Mesenteric fat pad (tissue), 1 donor: ENCODE measurements at places on chromosomes 7 and 10. TPM values are rescaled to one million over a fixed set of nuclear protein-coding genes. Genes with fewer than 3 reads are reported as not detected.

- DNase-seq: no peak
Observed at GRCh38 chr7:145520284-145520683, 596.3 kb upstream of the CNTNAP2 start.

DNA sequence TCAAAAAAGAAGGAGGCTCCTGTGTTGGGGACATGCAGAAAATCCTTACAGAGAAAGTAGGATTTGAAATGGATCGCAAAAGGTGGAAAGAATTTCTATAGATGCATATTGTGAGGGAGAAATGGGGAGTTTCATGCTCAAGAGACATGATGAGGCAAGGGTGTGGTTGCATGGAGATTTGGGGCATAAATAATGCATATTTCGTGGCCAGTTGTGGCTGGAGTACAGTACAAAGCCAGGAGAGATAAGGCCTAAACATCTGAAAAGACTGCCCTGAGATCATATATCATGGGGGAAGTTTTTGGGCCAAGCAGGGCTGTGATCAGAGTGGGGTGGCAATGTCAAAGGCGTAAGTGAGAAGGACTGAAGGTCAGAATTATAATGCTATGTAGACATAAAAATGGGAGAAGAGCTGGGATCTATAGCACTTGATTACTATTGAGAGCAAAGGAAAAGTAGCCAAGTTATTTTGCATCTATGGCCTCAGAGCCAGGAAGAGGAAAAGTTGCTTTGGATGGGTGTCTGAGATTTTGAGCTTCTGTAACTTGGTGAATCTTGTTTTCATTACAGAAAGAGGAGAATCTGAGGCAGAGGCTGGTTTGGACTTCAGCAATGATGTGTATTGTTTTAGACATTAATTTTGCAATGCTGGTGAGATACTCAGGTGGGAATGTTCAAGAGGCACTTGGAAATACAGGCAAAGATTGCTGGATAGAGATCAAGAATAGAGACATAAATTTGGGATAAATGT is 166.6 kb downstream of the INHBA start:
- DNase-seq: no peak

DNA sequence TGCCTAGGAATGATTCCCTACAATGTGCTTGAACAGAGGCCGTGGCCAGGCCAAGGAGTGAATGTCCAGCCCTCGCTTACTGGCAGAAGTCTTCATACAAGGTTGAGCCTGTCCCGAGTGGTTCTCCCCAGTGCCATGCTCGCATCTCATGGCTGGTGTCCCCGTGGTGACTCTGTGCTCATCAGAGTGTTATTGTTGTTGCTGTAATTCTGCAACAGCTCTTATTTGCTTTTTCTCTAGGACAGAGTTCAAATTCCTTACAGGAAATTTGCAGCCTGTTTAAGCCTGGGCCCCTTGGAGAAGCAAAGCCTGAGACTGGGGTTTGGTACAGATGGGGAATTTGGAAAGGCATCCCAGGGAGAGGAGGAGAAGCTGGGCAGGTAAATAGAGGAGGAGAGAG is 157.7 kb upstream of the PRR15 start:
- DNase-seq: no peak

GRCh38 chr7:16422917-16423316 is 1.6 kb upstream of the CRPPA start:
- no peak for DNase-seq

- no peak for DNase-seq
Observed at GRCh38 chr7:46291050-46291438, 370.0 kb upstream of the IGFBP3 start.

DNA sequence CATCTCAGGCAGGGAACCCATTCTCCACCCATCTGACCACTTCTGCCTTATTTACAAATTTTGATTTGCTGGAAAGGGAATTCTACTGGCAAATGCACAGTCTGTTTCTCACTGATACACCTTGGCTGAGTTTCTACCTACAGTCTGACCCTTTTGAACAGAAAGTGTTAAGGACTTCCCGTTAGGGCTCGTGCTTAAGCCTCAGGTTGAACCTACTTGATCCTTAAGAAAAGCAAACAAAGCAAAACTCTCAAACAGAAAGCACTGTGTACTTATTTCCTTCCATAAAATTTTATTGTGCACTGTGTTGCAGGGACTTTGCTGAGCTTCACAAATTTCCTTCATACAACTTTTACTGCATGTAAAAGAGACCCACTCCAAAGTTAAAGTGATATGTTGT is 367.8 kb downstream of the NRG3 start:
- no peak for DNase-seq

- no peak for DNase-seq
Observed at GRCh38 chr7:35019801-35020200, 17.5 kb downstream of the DPY19L1 start.

DNA sequence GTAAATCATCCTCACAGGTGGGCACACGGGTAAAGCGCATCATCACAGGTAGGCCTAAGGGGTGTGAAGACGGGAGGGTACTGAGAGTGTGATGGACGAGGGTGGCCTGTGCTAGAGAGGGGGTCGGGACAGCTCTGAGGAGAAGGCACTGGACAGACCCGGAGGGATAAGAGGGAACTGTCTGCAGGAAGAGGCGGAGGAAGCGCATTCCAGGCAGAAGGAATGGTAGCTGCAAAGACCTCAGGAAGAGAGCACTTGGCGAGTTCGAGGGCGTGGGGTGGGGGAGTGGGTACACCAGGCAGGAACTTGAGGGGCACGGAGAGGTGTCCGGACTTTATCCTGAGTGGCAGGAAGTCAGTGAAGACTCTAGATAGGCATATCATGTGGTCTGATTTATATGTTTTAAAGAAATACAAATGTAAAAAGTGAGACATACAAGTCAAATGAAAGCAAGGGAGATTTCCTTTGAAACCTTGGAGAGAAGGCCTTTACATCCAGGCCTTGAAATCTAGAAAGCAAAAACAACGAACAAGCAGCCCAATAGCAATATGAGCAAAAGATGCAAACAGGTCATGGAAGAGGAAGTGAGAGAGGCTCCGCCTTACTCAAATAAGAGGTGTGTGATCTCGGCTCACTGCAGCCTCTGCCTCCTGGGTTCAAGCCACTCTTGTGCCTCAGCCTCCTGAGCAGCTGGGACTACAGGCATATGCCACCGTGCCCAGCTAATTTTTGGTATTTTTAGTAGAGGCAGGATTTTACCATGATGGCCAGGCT is 3.6 kb downstream of the LHPP start:
- DNase-seq: no peak

GRCh38 chr7:44333911-44334733 is 8.7 kb upstream of the CAMK2B start:
- no peak for DNase-seq

GRCh38 chr10:68133523-68133922 is 24.2 kb downstream of the MYPN start:
- no peak for DNase-seq

DNA sequence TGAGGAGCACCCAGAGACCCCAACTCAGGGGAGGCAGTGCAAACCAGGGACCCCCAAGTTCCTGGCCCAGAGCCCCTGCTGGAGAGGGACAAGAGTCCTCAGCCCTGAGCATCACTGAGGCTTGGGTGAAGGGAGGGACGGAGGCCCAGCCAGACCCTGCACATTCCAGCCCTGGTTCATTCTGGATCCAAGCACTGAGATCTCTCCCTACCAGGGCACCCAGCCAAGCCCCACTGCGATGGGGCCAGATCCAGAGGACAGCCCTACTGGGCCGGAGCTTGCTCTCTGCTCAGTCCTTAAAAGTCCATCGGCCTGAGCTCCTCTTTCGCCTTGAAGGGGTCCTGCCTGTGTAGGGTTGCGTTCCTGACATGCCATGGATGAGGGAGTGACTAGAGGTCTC is 40.5 kb upstream of the RABGEF1 start:
- no peak for DNase-seq

DNA sequence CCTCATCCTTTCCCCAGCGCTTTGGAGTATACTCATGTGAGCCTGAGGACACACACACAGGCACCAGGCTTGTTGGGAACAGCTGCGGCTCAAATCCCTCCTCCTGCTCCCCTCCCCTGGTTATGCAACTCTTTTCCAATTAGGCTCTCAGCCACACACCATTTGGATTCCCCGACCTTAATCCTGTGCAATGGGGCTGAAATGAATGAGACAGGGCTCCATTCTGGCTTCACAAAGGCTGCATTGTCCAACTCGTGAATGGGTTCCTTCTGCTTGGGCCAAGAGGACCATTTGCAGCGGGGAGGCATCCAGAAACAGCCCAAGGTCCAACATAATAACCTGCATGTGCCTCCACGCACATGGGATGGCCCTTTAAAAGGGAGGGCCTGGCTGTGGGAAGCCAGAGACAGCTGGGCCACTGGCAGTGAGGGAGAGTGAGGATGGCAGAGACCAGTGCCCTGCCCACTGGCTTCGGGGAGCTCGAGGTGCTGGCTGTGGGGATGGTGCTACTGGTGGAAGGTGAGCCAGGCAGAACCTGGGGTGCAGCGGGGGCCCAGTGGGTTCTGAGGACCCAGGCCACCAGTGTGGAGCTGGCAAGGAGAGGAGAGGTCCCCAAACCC is at the start of gene RGR:
TSS of gene RGR (plus strand) at position 403 of the 620 bp plus-strand sequence. CDS start at position 441, 38 bp downstream.
- no peak for DNase-seq

DNA sequence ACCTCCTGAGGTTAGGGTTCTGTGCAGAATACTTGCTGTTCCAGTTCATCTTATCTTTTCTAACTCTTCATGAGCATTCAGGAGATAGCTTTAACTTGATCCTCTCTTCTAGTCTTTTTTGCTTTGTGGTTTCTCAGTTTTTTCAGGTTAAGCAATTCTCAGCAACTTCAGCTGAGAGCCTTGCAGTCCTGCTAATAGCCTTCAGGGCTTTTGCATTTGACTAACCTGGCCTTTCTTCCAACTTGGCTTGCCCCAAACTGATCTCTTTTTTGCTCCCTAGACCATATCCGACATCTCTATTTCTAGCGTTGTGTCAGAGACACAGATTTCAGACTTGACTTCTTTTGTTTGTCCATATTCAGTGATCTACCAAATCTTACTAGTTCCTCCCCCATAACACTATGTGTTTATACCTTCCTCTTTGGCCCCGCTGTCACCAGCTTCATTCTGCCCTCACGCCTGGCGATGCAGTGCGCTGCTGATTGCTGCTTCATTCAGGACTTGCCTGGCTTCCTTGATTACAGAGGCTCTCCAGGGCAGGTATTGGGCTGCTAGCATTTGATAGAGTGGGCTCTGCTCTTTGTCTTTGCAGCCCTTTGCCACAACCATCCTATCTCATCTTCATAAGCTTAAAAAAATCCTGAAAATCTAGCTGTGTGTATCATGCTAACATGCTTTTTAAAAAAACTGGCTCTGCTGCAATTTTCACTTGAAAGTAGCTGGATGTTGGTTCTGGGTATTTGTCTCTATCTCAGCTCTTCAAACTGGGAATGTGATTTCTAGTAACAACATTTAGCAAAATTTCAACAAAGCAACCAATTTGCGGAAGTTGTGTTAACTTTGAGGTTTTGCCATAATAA is 9.6 kb downstream of the CUL1 start:
- DNase-seq: no peak

DNA sequence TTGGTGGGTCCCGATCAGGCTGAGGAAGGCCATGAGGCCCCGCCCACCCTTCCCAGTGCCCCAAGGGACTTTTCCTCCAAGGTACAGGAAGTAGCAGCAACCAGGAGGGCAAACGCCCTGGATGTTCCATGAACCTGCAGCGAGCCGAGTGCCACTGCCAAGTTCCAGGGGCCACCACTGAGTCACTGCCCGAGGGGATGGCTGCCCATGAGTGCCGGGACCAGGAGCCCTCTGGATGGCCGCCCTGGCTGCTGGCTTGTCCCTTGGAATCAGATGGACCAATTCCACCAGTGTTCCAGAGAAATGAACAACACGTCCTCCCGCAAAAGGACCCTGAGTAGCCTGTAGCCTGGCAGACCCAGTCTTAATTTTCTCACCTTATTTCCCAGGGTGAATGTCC is 74.2 kb downstream of the ZRANB1 start:
- DNase-seq: no peak

GRCh38 chr10:122525788-122526187 is 34.8 kb upstream of the DMBT1 start:
- no peak for DNase-seq

DNA sequence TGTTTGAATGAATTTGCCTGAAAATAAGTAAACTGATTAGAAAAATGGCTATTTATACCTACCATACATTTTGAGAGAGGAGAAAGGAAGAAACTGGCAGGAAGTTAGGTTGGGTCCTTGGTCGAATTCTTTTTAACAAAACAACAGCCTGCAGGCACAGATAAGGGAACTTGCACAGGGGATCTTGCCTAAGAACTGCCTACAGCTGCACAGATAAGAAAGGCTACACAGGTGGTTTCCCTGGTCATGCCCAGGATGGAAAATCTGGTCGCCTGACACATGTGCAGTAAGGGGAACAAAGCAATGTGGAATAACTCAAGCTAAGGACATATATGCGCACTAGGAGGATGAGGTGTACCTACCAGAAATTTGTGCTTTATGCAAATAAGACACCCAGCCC is 732.1 kb upstream of the POT1 start:
- DNase-seq: no peak

DNA sequence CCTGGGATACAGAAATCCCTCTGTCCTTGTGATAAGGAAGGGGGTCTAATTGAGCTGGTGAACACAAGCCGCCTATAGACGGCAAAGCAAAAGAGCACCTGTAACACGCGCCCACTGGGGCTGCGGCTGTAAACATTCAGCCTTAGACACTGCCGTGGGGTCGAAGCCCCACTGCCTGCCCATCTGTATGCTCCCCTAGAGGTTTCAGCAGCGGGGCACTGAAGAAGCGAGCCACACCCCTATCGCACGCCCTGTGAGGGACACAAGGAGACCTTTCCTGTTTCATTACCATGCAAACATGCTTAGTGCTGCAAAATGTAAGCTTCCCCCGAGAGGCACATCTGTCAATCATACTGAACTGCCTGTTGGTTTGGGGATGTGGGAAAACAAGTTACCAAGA is 82.1 kb downstream of the NRP1 start:
- DNase-seq: no peak

GRCh38 chr7:98879198-98879978 is 1.1 kb downstream of the TRRAP start:
- peak; percentile 80 for DNase-seq

GRCh38 chr7:104362756-104363155 is 34.4 kb downstream of the LHFPL3 start:
- DNase-seq: no peak

The CISD1 gene
- 23.2 TPM for total RNA-seq

The COBL gene
- total RNA-seq: 9.2 TPM

The C10orf105 gene
- total RNA-seq: 0.22 TPM

The ZNF727 gene
- 4.1 TPM for total RNA-seq

The LRMDA gene
- total RNA-seq: 26.6 TPM

The TMEM270 gene
- not detected for total RNA-seq

The EEPD1 gene
- total RNA-seq: 18.5 TPM

The PDGFA gene
- 19.7 TPM for total RNA-seq

The NAT16 gene
- total RNA-seq: not detected

The UMAD1 gene
- total RNA-seq: 9.9 TPM
